A549 treated with Hydrocortisone at 1 μM for 4 hours (cell line): ENCODE measurements at places on chromosomes 2 and 18. TPM values are rescaled to one million over a fixed set of nuclear protein-coding genes. Genes with fewer than 3 reads are reported as not detected.

CCDC68 gene
- total RNA-seq: 3.6 to 6.3 TPM (median 4.7 TPM) in 5 replicates

CHAC2 gene
- 11.3 to 18.0 TPM (median 12.9 TPM) in 5 replicates for total RNA-seq

DAW1 gene
- 2.2 to 3.2 TPM (median 2.7 TPM) in 5 replicates for total RNA-seq

ANKRD53 gene
- 0.11 to 0.12 TPM in 2 of 5 replicates, not detected in the others for total RNA-seq

LAMA1 gene
- total RNA-seq: 0.06 to 0.26 TPM (median 0.07 TPM) in 5 replicates

C1QL2 gene
- 0.37 to 0.61 TPM (median 0.48 TPM) in 5 replicates for total RNA-seq

POTEE gene
- total RNA-seq: 0.02 to 0.08 TPM (median 0.03 TPM) in 4 of 5 replicates, not detected in the other

NT5C1B gene
- total RNA-seq: not detected in 5 replicates

NEB gene
- 0.20 to 0.47 TPM (median 0.36 TPM) in 5 replicates for total RNA-seq

C2orf78 gene
- total RNA-seq: not detected in 5 replicates

ZNF397 gene
- 2.9 to 6.0 TPM (median 4.3 TPM) in 5 replicates for total RNA-seq

PRSS56 gene
- total RNA-seq: 0.06 to 0.18 TPM (median 0.15 TPM) in 5 replicates

ALLC gene
- 0.07 TPM in 1 of 5 replicates, not detected in the others for total RNA-seq

SNORC gene
- total RNA-seq: 2.4 to 11.7 TPM (median 10.1 TPM) in 5 replicates

DSC1 gene
- total RNA-seq: not detected in 5 replicates

TUBA4B gene
- 0.15 to 0.33 TPM (median 0.20 TPM) in 5 replicates for total RNA-seq

ZAP70 gene
- total RNA-seq: 0.10 to 0.12 TPM in 2 of 5 replicates, not detected in the others

EN1 gene
- total RNA-seq: 0.51 to 1.1 TPM (median 0.86 TPM) in 5 replicates

KLHL14 gene
- not detected in 5 replicates for total RNA-seq

MEIS1 gene
- 1.5 to 2.2 TPM (median 1.8 TPM) in 5 replicates for total RNA-seq

HAAO gene
- total RNA-seq: not detected in 5 replicates

ABCB11 gene
- 0.02 to 0.13 TPM (median 0.03 TPM) in 5 replicates for total RNA-seq

HOXD13 gene
- total RNA-seq: 0.13 to 0.26 TPM (median 0.15 TPM) in 5 replicates

LIMS4 gene
- total RNA-seq: 0.46 to 1.2 TPM (median 0.75 TPM) in 5 replicates

NEU2 gene
- total RNA-seq: not detected in 5 replicates

PTPRN gene
- total RNA-seq: 1.0 to 1.5 TPM (median 1.2 TPM) in 5 replicates

CCBE1 gene
- 9.7 to 14.4 TPM (median 13.0 TPM) in 5 replicates for total RNA-seq

CASP10 gene
- total RNA-seq: 1.6 to 2.5 TPM (median 2.2 TPM) in 5 replicates

CMPK2 gene
- 0.51 to 1.0 TPM (median 0.78 TPM) in 5 replicates for total RNA-seq

SERPINB3 gene
- total RNA-seq: 0.10 to 0.16 TPM (median 0.13 TPM) in 3 of 5 replicates, not detected in the others

MC4R gene
- total RNA-seq: not detected in 5 replicates

RAX gene
- total RNA-seq: 0.05 TPM in 1 of 5 replicates, not detected in the others

INHBB gene
- 23.3 to 28.9 TPM (median 25.9 TPM) in 5 replicates for total RNA-seq

SEC11C gene
- 54.4 to 65.5 TPM (median 61.0 TPM) in 5 replicates for total RNA-seq

TEX44 gene
- total RNA-seq: not detected in 5 replicates

GALNT14 gene
- 43.9 to 46.3 TPM (median 45.4 TPM) in 5 replicates for total RNA-seq

DUSP19 gene
- total RNA-seq: 0.34 to 1.1 TPM (median 0.73 TPM) in 5 replicates

CFC1 gene
- 0.09 to 0.10 TPM in 2 of 5 replicates, not detected in the others for total RNA-seq

AAMP gene
- total RNA-seq: 122 to 179 TPM (median 125 TPM) in 5 replicates

SLC4A3 gene
- total RNA-seq: 2.5 to 3.3 TPM (median 3.1 TPM) in 5 replicates

MYO1B gene
- 42.1 to 65.9 TPM (median 45.4 TPM) in 5 replicates for total RNA-seq

ZNF519 gene
- total RNA-seq: 1.0 to 2.1 TPM (median 1.1 TPM) in 5 replicates

RUFY4 gene
- total RNA-seq: 0.09 TPM in 1 of 5 replicates, not detected in the others

AQP12B gene
- not detected in 5 replicates for total RNA-seq

TAF1B gene
- total RNA-seq: 25.0 to 45.0 TPM (median 25.7 TPM) in 5 replicates
